ENCODE measurements at places on chromosomes 2 and 18.

GRCh38 chr18:69265656-69266055 lies 135.0 kb upstream of the DOK6 start:
- DNase-seq: no peak

DNA sequence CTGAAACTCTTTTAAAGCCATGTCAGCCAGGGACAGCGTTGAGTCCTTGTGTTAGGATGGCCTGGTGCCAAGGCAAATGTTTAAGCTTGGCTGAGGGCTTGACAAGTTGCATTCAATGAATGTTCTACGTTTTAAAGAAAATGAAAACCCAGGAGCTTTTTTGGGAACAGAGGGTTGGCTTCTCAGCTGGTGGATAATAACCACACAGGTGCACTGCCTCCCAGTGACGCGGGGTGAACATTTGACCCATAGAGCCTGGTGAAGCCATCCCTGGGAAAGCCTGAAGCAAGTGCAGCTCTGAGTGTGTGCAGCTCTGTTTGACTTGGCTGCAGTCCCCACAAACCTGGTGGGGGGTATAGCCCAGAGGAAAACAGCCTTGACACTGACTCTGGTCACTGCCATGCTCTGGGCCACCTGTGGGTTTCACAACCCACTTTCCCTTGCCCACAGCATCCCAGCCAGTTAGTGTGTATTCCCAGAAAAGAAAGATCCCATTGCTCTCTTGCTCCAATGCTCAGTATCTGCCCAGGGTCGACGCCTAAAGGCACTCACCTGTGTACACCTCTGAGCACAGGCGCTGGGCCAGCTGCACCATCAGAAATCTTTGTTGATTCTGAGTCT lies 874.9 kb downstream of the RNF144A start:
- DNase-seq: no peak

DNA sequence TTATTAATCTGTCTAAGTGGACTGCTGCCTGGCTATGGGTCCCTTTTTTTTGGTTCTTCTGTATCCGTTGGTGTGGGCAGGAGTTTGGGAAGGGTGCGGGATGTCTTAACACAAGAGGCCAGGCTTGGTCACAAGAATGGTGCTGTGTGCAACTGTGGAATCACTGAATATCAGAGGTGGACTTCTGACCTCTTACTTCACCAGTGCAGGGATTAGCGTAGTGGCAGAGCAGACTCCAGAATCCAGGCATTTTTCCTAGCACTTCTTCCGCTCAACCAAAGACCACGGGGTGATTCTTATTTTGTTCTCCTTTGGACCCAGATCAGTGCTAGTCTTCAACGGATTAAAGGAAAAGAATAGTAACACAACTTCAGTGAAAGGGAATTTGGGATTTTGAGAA lies 254.3 kb upstream of the TNP1 start:
- no peak for DNase-seq

DNA sequence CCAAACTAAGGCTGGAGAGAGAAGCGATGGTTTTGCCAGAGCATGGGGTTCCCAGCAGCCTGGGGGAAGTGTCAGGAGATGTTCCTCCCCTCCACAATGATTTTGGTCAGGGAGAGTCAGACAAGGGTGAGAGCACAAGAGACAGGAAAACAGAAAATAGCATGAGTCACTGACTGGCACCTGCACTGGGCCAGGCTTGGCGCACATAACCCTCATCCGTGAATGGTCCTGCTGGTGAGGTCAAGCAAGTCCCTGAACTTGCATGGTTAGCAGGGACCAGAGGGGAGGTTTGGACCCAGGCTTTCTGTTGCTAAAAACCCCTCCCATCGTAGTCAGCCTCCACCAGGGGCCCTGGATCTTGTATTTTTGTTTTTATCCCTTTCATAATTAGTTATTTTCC lies 174.5 kb upstream of the MYT1L start:
- DNase-seq: no peak

DNA sequence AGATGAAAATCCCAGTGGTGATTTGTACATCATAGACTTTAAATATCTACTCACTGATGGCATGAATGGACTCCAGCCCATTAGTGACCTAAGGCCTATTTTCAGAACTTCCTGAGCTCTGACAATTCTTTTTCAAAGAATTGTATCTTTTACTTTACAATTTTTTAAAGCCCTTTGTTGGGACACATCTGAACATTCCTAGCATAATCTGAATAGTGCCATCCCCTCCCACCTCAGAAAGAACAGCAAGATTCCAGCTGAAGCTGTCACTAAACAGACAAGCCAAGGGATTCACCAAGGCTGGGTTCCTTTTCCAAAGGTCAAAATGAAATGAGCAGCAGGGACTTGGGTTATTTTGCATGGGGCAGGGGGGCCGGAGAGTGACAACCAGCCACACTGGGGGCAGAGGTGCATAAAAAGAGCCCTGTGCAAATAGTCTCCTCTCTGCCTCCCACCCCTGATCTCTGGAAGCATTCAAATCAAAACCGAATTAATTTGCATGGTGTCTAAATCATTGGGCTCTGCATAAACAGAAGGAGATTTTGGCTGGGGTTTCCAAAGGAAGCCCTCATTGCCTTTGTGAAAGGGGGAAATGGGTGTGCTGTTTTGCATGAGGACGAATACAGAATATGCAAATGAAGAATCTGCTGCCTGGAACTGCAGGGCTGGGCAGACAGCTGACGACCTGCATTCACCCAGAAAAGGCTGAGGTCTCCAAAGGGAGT lies 17.2 kb downstream of the EPHA4 start:
- no peak for DNase-seq

- peak; percentile 58 for DNase-seq
These were observed 260.8 kb downstream of the RDH14 start for GRCh38 chr2:18299423-18300212.

- DNase-seq: no peak
These were observed 230.0 kb downstream of the CLIP4 start for GRCh38 chr2:29345236-29345635.

GRCh38 chr18:44520981-44521667 lies 159.6 kb upstream of the SETBP1 start:
- DNase-seq: no peak

DNA sequence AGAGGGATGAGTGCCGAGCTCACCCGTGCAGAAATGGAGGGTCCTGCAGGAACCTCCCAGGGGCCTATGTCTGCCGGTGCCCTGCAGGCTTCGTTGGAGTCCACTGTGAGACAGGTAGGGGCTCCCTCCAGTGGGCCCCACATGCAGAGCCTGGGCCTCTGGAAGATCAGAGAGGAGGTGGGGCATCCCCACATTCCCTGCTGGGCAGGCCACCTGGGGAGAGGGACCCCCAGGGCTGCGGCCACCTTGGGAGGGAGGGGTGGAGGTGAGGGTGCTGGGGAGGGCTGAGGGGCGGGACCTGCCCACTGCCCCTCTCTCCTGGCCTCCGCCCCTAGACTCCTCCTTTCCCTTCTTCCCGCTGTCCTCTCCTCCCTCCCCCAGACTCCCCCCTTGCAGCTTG lies 38.5 kb downstream of the MTERF4 start:
- no peak for DNase-seq

GRCh38 chr18:41967680-41968079 lies 12.6 kb downstream of the PIK3C3 start:
- no peak for DNase-seq

- no peak for DNase-seq
These were observed 133.5 kb downstream of the RPIA start for GRCh38 chr2:88824951-88825350.

DNA sequence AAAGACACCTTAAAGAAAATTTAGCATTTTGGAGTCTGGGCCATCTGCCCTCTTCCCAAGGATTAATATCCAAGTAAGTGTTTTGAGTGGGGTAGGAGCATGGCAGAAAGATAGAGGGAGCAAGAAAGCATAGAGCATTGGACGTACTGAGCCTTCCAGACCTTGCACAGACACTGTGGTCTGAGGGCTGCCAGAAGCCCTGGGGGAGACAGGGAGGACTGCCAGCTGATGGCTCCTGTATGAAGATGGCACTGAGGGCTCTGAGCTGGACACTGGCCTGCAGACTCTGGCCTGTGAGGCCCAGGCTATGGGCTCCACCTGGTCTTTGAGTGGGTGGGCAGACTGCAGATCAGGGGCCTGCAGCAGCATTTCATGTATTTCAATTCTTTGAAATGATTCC lies 2.9 kb upstream of the PKDCC start:
- no peak for DNase-seq

- DNase-seq: no peak
These were observed 1.4 kb downstream of the SOX11 start for GRCh38 chr2:5693287-5694201.

GRCh38 chr2:96163768-96164429 lies 18.7 kb upstream of the DUSP2 start:
- no peak for DNase-seq

DNA sequence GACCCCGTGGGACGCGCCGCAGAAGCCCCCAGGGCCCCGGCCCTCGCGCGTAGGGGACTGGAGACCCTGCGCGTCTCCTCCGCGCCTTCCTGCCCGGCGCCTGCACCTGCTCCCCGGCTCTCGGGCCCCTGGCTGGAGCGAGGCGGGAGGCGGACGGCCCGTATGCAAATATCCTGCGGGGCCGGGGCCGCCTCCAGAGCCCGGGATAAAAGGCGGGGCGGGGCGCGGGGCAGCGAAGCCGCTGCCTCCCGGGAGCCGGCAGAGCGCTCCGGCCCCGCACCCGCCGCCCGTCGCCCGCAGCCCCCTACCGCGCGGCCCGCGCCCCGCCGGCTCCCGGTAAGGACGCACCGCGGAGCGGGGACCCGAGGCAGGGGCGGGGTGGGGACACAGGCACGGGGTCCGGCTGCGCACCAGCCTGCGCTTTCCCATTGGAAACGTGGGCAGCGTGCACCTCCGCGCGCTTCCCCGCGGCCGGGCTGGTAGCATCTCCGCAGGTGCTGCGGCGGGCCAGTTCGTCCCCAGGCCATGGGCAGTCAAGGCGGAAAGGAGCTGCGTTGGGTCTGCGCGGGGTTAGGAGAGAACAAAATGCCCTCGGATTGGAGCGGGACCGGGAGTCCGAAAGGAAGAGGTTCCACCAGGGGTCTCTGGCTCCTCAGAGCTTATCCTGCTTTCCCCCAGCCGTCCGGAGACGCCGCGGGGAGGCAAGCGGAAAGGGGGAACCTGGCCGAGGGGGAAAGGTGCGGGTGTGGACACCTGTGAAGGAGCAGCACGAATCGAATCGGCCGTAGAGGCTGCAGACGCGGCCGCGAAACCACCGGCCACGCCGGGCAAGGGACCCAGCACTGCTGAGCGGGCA lies at the start of gene ATP6V1C2:
TSS of gene ATP6V1C2 (plus strand) at position 235 of the 856 bp plus-strand sequence. CDS start 1,220 bp downstream, outside the sequence.
- DNase-seq: no peak

GRCh38 chr2:61450144-61450543 lies 20.7 kb downstream of the USP34 start:
- no peak for DNase-seq

GRCh38 chr2:129922571-129923264 lies 56.7 kb upstream of the RAB6C start:
- no peak for DNase-seq

DNA sequence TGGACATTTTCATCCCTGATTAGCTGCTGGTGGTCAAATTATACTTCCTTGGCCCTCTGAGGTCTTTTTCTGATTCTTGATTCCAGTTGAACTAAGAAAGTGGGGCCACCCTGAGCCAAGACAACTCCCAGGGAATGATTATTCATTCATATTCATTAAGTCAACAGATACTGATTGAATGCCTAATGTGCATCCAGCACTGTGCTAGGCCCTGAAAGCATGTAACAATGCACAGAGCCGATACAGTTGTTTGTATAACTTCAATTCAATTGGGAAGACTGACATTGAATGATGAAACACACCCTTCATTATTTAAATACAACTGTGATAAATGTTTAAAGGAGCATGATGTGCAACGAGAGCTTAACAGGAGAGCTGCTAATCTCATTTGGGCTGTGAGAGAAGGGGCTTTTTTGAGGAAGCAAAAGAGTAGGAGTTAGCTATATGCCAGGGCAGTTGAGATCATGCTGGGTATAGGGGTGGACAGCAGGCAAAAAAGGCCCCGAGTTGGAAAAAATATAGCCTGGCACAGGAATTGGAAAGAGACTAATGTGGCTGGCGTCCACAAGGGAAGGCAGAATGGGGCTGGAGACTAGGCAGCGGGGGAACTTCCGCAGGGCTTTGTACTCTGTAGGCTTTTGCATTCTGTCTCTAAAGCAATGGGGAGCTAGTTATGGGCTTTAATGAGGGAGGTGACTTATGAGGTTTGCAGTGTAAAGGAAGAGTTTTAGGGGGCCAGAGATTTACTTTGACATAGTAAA lies 57.2 kb upstream of the ACVR1 start:
- DNase-seq: no peak

GRCh38 chr18:79211844-79212243 lies 142.7 kb downstream of the ATP9B start:
- DNase-seq: no peak

GRCh38 chr2:42236911-42237310 lies 67.8 kb downstream of the EML4 start:
- DNase-seq: no peak

GRCh38 chr18:8717011-8717770 lies 11.8 kb downstream of the MTCL1 start:
- no peak for DNase-seq

- peak; percentile 17 for DNase-seq
These were observed 1.7 kb upstream of the GCG start for GRCh38 chr2:162153608-162154224.

DNA sequence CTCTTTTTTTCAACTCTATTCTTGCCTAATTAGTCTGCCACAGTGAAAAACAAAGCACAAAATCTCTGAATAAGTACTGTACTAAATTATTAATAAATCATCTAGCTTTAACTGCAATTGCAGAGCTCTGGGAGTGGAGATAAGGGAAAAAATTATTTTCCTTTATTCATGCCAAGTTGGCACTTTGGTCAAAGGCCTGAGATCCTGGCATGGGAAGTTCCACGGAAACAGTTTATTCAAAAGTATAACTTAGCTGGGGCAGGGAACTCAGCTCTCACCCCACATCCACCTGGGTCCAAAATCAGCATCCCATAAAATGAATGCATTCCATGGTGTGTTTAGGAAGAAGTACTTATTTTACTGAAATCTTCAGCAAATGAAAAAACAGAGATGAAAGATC lies 185.2 kb upstream of the APCDD1 start:
- no peak for DNase-seq

DNA sequence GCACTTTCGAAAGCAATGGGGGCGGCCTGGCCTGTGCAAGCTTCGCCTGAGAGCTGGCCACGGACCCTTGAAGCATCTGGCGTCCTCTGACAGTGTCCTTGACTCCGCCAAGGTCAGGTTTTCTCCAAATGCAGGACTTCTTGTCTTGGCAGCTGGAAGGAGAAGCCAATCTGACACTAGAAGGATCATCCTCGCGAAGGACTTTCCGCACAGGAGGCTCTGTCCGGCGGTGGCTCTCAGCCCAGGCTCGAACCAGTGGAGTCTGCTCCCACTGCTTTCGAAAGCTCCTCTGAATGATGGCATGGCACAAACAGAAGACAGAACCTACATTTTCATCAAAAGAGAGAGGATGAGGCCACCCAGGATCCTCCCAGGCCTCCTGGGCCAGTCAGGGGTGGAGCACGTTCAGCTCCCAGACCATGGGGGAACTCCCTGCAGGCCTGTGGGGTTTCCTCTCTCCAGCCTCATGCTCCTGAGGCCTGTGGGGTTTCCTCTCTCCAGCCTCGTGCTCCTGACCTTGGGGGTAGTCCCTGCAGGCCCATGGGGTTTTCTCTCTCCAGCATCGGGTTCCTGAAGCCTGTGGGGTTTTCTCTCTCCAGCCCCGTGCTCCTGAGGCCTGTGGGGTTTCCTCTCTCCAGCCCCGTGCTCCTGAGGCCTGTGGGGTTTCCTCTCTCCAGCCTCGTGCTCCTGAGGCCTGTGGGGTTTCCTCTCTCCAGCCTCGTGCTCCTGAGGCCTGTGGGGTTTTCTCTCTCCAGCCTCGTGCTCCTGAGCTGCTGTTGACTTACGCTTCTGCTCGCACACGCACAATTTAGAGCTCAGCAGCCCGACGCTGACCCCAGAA lies 396.5 kb upstream of the SALL3 start:
- DNase-seq: no peak

Measured in fibroblast of skin of left biceps (primary cell).